ENCODE measurements at places on chromosomes 2 and 18. TPM values are rescaled to one million over a fixed set of nuclear protein-coding genes. Genes with fewer than 3 reads are reported as not detected.

GRCh38 chr18:44258086-44258485, 422.6 kb upstream of the SETBP1 start:
- DNase-seq: no peak
- H3K4me1 ChIP-seq: no peaks in the 10 kb centered on the region
- H3K27me3 ChIP-seq: no peaks in the 10 kb centered on the region
- H3K27ac ChIP-seq: no peak overlapping the region
- peaks cover 7% of the 10 kb centered on the region for H3K36me3 ChIP-seq

DNA sequence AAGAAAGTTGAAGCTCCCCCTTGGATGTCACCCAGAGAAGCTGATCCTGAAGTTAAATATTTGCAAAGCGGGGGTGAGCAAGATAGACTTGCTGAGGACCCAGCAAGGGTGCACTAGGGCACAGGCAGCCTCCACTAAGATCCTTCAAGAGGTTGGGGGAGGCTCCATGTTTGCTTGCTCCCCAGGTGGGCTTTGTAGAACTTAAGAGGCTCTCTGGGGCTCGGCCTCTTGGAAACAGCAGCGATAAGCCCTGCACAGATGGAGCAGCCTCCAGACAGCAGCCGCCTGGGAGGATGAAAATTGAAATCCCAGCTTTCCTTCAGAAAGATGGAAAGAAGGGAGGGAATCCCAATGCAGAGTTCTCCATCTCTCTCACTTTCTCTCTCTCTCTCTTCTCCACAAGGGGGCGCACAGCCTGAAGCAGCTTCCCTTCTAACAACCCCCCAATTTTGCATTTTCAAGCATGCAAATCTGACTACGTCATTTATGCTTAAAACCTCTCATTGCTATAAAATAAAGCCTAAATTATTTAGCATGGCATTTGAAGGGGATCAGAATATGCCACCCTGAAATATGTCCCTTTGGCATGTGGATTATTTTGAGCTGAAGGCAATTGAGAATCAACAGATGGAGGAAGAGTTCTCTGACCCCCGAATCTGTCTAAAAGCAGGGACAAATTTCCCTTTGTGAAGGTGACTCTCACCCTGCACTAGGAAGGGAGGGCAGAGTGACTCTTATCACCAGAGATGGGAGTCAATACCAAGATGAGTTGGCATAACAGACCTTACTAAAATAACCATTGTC, 185.7 kb upstream of the KLHL29 start:
- peak; percentile 20 for DNase-seq
- H3K4me1 ChIP-seq: no peaks in the 10 kb centered on the region
- H3K4me3 ChIP-seq: no peak overlapping the region
- H3K27ac ChIP-seq: no peak overlapping the region

- peak overlapping the region; percentile 93 for H3K4me3 ChIP-seq
- no peak overlapping the region for H3K27ac ChIP-seq
- H3K36me3 ChIP-seq: no peaks in the 10 kb centered on the region
- peaks cover 26% of the 10 kb centered on the region for H3K4me1 ChIP-seq
These were observed 18.1 kb downstream of the GPC1 start for GRCh38 chr2:240453461-240454105.

DNA sequence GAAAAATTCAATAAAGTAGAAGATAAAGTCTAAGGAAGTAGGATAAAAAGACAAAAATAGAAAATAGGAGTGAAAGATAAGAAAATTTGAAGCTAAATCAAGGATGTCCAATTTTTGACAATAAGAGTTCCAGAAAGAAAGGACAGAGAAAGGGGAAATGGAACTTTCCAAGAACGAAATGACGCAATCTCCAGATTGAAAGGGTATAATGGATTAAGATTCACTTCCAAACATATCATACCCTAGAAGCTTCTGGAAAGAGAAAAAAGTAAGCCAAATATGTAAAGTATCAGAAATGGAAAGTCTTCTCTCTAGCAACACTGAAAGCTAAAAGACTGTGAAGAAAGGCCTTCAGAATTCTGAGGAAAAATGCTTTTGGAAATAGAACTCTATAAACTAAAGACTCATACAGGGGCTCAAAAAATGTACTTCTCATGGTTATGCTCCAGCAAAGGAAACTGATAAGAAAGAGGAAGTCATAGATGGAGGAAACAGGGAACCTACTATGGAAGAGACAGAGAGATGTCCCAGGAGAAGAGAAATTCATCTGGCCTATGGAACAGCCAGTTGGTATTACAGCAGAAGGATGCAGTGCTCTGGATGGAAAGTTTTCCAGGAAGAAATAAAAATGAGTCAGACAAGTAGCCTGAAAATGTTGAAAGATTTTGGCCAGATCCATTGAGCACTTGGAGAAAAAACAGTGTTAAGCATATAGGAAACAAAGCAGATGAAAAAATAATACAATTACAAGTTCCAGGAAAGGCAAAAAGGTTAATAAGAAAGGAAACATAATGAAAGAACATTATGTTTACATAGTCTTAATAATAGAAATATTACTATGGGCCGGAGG, 20.1 kb downstream of the CASP8 start:
- no peak overlapping the region for H3K27ac ChIP-seq
- no peaks in the 10 kb centered on the region for H3K27me3 ChIP-seq
- no peaks in the 10 kb centered on the region for H3K4me1 ChIP-seq
- no peak for DNase-seq
- no peak overlapping the region for H3K4me3 ChIP-seq

DNA sequence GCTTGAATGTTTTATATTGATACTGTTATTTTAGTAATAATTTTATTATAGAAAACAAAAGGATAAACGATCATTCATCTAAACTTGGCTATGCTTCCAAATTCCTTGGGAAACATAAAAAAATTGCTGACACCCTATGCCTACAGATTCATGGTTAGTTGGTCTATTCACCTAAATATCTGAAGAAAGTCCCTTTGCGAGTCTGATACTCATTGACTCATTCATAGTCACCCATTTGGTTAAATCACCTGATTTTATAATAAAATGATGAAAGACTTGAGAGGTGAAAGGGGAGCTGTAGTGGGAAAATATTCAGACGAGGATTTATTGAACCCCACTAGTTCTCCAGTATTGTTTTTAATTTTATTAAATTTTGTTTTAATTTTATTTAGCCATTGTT, 112.0 kb downstream of the PTPN4 start:
- no peaks in the 10 kb centered on the region for H3K27me3 ChIP-seq
- no peaks in the 10 kb centered on the region for H3K4me1 ChIP-seq
- DNase-seq: no peak
- H3K4me3 ChIP-seq: no peak overlapping the region
- H3K36me3 ChIP-seq: peaks cover 10% of the 10 kb centered on the region

DNA sequence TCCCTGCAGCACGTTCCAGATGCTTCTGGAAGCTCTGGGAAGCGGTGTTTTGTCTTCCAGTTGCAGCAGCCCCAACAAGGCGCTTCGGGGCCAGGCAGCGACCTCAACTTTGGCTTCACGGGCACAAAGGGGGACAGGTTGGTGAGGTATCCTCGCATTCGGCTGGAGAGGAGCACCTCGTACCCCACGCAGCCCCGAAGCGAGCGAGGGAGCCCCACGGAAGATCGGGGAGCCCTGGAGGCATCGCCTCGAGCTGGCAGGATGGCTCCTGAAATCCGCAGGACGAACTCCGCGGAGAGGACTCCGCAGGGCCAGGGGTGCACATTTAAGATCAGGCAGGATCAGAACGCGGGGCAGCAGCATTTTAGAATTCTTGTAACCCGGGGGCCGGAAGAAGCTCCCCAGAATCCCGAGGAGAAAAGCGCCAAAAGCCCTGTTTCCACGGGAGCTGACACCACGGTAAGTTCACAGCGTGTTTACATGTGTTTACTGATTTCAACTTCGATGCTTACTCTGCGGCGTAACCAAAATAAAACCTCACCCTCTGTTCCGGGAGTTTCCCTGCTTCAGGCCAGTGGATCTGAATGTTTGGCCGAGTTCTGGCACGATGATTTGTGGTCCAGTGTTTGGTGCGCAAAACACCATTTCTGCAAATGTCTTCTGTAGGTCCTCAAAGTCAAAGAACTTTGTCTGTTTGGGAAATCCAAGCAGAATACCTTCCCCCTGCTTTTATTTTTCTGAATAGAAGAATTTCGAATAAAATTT, 212.5 kb downstream of the NEDD4L start:
- H3K27ac ChIP-seq: no peak overlapping the region
- H3K4me3 ChIP-seq: no peak overlapping the region
- H3K27me3 ChIP-seq: no peaks in the 10 kb centered on the region
- H3K36me3 ChIP-seq: peaks cover 4% of the 10 kb centered on the region
- no peak for DNase-seq

DNA sequence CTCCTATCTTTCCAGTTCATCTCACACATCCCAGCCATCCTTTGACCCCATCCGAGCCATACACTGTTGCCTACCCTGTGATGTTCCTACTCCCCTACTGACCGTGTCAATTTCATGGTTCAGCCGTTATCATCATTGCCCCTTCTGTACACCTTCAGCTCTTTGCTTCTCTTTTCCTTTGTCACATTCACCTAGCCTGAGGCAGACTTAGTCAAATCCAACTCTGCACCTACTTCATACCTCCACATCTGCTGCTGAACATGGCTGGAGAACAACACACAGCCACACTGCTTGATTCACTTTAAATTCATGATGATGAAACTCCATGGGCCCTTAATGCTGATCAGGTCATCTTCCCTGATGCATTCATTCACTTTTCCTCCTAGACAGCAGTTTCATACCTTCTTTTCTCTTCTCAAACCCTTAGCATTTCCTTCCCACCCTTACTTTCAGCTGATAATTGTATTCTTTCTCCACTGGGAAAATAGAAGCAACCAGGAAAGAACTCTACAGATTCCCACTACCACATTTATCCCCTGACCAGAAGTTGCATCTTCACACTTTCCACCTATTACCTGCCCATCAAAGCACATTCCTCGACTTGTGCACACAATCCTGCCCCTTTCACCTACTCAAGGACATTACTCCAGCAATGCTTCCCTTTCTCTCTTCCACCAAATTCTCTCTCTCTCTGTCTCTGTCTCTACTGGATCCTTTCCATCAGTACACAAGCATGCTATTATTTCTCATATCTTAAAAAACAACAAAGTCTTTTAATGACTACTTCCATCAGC, 59.6 kb downstream of the PKDCC start:
- no peak for DNase-seq
- H3K4me1 ChIP-seq: peaks cover 13% of the 10 kb centered on the region
- no peak overlapping the region for H3K4me3 ChIP-seq
- H3K27me3 ChIP-seq: no peaks in the 10 kb centered on the region
- no peak overlapping the region for H3K27ac ChIP-seq
- H3K36me3 ChIP-seq: no peaks in the 10 kb centered on the region

DNA sequence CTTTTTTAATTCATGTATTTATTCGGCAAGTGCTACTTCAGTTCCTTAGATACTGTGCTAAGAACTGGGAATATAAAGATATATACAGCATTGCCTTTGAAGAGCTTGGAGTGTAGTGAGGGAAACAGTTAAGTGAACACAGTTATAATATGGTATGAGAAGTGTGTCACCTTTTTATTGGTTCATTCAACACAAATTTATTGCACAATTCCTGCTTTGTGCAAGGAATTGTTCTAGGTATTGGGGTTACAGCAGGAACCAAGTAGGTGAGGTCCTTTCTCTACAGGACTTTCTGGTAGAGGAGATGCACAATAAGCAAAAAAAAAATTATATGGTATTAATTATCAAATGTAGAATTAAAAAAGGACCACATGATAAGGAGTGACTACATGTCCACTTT, 65.5 kb downstream of the MTX2 start:
- no peak overlapping the region for H3K4me3 ChIP-seq
- no peak overlapping the region for H3K27ac ChIP-seq
- no peak for DNase-seq

- H3K27me3 ChIP-seq: no peaks in the 10 kb centered on the region
- no peak overlapping the region for H3K4me3 ChIP-seq
- no peak overlapping the region for H3K27ac ChIP-seq
- no peak for DNase-seq
These were observed 30.5 kb downstream of the TCF7L1 start for GRCh38 chr2:85163675-85164074.

GRCh38 chr2:120133572-120134244, 89.5 kb downstream of the TMEM185B start:
- H3K4me1 ChIP-seq: no peaks in the 10 kb centered on the region
- H3K36me3 ChIP-seq: peaks cover 60% of the 10 kb centered on the region
- no peak overlapping the region for H3K27ac ChIP-seq
- H3K4me3 ChIP-seq: no peak overlapping the region

GRCh38 chr2:66122516-66122915, 312.4 kb upstream of the MEIS1 start:
- H3K27me3 ChIP-seq: no peaks in the 10 kb centered on the region
- no peak overlapping the region for H3K27ac ChIP-seq
- no peak overlapping the region for H3K4me3 ChIP-seq
- DNase-seq: no peak
- no peaks in the 10 kb centered on the region for H3K36me3 ChIP-seq
- no peaks in the 10 kb centered on the region for H3K4me1 ChIP-seq

DNA sequence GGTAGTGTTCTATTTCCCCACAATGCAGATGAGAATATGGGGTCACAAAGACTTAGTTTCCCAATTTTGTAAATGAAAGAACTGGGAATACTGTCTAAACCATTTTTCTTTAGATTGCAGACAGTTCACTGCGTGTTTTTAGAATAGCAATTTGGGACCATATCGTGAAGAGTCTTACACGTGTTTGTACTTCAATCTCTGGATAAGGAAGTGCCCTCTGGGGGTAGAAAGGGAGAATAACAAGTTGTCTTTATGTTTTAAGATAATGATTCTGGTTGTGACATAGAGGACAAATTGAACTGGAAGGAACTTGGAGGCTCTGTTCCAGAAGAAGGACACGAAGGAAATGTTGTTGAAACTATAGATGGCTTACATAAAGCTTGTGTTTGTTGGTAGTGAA, 457.7 kb downstream of the CBLN2 start:
- H3K36me3 ChIP-seq: no peaks in the 10 kb centered on the region
- no peak overlapping the region for H3K4me3 ChIP-seq
- H3K4me1 ChIP-seq: peaks cover 5% of the 10 kb centered on the region
- no peak overlapping the region for H3K27ac ChIP-seq

DNA sequence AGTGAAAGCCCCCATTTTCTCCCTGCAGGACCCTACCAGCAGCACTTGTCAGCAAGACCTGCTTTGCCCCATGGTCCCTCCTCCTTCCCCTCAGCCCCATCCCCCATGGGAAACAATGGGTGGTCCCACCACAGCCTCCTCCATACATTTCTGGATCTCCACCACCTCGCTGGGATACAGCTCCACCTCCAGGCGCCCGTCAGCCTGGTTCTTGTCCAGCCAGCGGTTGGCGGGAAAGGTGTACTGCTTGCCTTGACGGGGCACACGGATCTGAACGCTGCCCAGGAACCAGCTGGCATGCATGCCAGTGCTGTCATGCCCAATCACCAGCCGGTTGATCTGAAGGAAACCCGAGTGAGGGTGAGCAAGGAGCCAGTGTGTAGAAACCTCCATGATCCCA, 90.9 kb downstream of the LOXHD1 start:
- H3K36me3 ChIP-seq: no peaks in the 10 kb centered on the region
- no peak overlapping the region for H3K27ac ChIP-seq

GRCh38 chr2:137847443-137847842, 116.8 kb upstream of the HNMT start:
- DNase-seq: no peak
- no peaks in the 10 kb centered on the region for H3K4me1 ChIP-seq

- no peak overlapping the region for H3K27ac ChIP-seq
- H3K36me3 ChIP-seq: no peaks in the 10 kb centered on the region
- DNase-seq: no peak
- no peaks in the 10 kb centered on the region for H3K4me1 ChIP-seq
- H3K27me3 ChIP-seq: peaks cover 67% of the 10 kb centered on the region
These were observed 65.4 kb upstream of the CTNNA2 start for GRCh38 chr2:79447463-79447862.

GRCh38 chr18:9859232-9859631, 26.5 kb upstream of the TXNDC2 start:
- H3K27me3 ChIP-seq: no peaks in the 10 kb centered on the region
- peaks cover 3% of the 10 kb centered on the region for H3K36me3 ChIP-seq

Gene C2orf81
- total RNA-seq: 7.9 TPM

Gene TCF7L1
- 41.8 TPM for total RNA-seq

Gene TUBA3E
- total RNA-seq: not detected

Gene SOWAHC
- 10.4 TPM for total RNA-seq

Gene EN1
- total RNA-seq: 12.6 TPM

Gene ASB18
- total RNA-seq: not detected

Gene DOK6
- total RNA-seq: 4.0 TPM

Gene SLC4A5
- total RNA-seq: 3.0 TPM

Measured in neural crest cell (in vitro differentiated cells).